ENCODE measurements at places on chromosomes 6 and 20.
A peak's percentile ranks its signal among the peaks of the same experiment; 100 is the strongest.

DNA sequence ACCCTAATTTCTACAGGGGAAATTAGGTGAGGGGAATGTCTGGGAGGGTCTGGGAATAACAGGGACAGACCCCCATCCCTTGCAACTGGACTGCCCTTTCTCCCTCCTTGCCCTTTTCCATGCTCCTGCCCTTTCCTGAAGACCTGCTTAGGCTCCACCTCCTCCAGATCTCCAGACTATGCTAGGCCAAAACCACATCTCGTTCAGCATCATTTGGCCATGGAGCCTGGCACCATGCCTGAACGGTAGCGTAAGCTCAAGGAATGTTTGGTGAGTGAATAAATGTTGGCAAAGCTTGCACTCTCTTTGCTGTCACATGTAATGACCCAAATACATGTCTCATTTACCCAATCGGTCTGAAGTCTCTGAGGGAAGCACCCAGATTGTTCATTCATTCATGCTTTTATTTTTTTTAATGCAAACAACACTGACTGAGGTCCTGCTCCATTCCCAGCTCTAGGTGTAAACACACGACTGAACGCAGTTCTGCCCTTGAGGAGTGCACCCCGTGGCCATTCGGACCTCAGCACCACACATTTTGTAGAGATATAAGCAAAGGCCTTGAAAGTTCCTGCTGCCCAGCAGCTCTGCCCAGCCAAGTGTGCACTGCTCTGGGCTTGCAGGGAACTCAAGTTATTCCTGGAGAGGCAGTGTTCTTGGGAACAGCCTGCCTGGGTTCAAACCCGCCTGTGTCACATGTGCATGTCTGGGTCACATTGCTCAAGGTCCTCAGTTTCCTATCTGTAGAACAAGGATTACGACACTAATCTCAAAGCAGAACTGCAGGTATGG is 1.1 kb upstream of the GRM4 start:
- no peak for DNase-seq

GRCh38 chr6:44273617-44274016 is 3.4 kb downstream of the TMEM151B start:
- no peak for DNase-seq

DNA sequence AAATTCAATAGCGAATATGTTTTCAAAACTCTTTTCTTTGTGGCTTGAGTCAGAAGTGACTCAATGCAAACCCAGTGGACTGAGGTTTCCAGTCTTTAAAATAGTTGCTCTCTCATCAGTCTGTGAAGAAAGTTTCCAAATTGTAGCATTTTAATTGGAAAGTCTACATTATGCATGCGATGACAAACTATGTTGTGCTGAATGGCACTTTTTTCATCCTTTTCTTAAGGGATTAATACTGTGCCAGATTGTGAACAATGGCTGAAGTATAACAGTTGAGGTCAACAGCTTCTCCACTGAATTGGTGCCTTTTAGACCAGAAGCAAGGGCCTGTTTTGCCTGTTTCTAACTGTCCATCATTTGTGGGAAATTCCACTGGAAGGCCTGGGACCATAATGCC is 377.1 kb downstream of the BTBD9 start:
- DNase-seq = no peak

GRCh38 chr6:105909106-105909505 is 177.0 kb upstream of the PRDM1 start:
- DNase-seq = no peak

- DNase-seq = no peak
These were observed 5.1 kb upstream of the BPI start for GRCh38 chr20:38298768-38299288.

DNA sequence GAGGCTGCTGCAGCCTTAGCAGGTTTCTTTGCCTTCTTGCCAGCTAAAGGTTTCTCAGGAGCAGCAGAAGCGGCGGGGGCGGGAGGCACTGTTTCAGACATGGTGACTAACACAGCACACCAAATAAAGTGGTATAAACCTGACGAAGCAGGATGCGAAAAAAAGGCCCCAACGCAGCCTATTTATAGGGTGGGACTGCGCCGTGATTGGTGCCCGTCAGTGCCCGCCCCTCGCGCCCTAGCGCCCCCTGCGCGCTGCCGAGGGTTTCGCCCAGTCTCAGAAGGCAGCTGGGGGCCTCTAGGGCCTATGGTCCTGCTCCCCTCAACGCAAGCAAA is 55.0 kb downstream of the TRIM38 start:
- DNase-seq = peak; percentile 83

DNA sequence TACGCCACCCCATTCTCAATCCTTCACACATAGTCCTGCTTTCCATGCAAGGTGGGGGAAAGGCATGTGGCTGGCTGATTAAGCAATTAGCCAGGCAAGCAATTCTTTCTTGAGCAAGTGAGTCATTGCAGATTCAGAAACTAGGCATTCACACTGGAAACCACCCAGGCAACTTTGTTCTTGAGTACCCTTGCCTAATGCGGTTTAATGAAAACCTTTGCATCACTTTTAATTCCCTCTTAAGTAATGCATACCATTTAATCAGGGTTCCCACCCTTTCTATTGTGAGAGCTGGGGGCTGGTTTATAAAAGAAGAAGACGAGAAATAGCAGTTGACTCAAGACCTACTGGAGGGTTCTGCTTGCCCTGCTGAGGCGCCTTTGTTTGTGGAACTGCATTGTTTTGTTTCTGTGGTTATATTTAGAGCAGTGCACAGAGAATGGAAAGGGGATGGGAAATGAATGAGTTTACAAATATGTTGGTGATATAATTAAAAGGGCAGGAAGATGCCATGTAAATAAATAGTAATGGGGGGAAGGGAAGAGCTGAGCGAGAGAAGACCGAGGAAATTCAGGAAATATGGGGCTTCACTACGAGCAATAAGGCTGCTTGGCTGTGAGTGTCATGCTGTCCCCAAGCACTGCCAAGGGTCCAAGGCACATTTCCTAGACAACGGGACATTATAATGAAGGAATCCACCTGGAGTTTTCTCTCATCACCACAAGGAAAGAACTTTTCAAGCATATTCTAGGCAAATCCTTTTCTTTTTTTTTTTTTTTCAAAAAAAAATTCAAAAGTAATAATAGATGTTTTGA is 48.8 kb upstream of the TSHZ2 start:
- peak; percentile 19 for DNase-seq

DNA sequence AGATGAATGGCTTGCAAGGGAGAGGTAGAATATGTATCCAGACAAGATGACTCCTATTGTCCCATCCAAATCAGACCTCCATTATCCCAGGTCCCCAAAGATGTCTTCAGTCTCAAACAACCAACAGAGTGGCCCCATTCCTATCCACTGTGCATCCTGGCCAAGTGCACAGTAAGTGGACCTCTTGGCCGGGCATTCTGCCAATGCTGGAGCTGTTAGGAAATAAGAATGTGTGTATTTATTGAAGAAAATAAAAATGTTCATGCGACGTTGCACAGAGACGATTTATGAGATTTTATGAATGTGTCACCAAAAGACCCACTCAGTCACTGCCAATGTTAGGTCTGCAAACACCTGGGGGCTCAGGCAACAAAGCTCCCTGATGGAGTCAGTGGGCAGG is 196.0 kb downstream of the MAFB start:
- no peak for DNase-seq

DNA sequence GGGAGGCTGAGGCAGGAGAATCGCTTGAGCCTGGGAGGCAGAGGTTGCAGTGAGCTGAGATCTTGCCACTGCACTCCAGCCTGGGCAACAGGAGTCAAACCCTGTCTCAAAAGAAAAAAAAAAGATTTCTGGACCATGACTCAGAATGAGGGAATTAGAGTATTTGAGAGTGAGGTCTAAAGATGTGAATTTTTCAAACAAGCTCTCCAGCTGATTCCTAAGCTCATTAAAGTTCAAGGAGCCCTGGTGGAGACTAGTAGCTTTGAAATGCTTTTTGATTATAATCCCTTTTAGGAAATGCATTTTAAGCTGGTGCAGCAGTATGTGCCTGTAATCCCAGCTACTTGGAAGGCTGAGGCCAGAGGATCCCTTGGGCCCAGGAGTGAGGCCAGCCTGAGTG is 21.8 kb upstream of the SRF start:
- DNase-seq = no peak

GRCh38 chr6:85134172-85134571 is 315.7 kb upstream of the NT5E start:
- no peak for DNase-seq

GRCh38 chr6:11484441-11484840 is 53.1 kb upstream of the TMEM170B start:
- no peak for DNase-seq

DNA sequence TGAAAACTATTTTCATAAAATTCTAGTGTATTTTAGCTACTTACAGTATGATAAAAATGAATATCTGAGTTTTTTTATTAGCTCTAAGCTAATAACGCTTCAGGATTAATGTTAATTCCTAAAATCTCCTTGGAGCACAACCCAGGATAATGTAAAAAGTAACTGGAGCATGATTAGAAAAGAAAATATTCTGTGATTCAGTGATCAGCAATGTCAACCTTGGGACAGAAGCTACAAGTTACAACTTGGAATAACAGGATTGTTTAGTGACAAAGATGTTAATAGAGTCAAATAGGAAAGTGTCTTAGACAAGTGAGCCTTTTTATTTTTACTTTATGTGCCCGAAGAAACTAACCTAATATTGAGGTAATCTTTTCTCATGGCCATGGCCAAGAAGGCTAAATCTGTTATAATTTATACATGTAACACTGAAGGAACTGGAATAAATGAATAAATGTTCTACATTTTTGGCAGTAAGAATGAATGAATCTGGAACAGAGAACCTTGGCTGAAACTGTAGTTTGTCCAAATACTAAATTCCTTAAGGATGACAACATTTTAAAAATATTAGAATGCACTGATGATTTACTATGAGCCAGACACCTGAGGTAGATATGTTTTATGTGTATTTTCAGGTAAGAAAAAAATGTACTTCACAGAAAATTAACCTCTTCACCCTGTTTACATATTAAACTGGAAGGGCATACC is 994.0 kb downstream of the GRIK2 start:
- no peak for DNase-seq

GRCh38 chr6:13398421-13398994 is 70.2 kb upstream of the TBC1D7 start:
- DNase-seq = no peak
